ENCODE measurements at places on chromosomes 11 and 22.

DNA sequence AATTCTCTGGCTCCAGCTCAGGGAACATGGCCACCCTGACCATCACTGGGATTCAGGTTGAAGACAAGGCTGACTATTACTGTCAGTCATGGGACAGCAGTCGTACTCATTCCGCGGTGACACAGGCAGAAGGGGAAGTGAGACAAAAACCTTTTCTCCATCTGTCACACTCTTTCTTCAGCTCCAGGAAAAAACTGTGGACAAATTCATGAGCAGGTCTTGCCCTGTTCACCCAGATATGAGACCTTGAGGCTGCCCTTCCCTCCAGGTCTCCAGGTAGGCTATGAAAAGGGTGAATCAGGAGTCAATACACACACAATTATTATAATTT, 39.4 kb upstream of the GGTLC2 start:
- DNase-seq = no peak

DNA sequence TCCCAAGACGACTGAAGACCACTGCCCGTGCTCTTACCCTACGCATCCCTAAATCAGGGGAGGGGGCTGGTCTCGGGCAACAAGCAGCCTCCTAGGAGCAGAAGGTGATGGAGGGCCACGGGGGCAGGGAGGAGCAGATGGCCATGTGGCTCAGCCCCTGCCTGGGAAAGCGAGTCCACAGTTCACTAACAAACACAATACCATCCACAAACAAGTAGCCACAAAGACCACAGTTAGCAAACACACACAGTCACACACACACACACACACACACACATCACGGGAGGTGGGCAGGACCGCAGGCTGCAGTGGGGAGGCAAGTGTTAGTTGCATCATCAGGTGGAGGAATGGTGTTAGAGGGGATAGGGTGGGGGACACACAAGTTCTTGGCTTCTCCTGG, 13.2 kb upstream of the FXYD2 start:
- DNase-seq = no peak

- DNase-seq = peak; percentile 9
These were observed 131.4 kb upstream of the UBASH3B start for GRCh38 chr11:122523846-122524805.

GRCh38 chr11:71263386-71263785, 11.0 kb upstream of the SHANK2 start:
- DNase-seq = no peak

- DNase-seq = peak; percentile 7
These were observed 260.0 kb upstream of the POU2AF2 start for GRCh38 chr11:110985547-110985946.

DNA sequence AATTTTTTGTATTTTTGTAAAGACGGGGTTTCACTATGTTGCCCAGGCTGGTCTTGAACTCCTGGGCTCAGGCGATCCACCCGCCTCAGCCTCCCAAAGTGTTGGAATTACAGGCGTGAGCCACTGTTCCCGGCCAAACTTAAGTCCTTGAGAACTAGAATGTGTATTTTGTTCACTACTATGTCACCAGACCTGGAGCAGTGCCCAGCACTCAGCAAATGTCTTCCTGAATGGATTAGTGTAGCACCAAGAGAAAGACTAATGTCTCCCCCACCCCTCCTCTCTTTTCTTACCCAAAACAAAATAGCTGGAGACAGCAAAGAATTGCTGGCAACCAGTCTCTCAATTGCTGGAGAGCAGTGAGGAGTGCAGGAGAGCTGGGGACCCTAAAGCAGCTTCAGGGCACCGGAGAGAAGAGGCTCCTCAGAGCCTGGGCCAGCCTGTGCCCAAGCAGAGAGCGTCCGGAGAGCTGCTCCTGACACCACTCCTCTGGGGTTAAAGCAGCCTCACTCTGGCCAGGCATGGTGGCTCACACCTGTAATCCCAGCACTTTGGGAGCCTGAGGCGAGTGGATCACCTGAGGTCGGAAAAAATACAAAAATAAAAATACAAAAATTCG, 14.9 kb downstream of the SLC25A18 start:
- peak; percentile 63 for DNase-seq

- DNase-seq = no peak
These were observed 13.9 kb downstream of the MGAT3 start for GRCh38 chr22:39470451-39471291.

DNA sequence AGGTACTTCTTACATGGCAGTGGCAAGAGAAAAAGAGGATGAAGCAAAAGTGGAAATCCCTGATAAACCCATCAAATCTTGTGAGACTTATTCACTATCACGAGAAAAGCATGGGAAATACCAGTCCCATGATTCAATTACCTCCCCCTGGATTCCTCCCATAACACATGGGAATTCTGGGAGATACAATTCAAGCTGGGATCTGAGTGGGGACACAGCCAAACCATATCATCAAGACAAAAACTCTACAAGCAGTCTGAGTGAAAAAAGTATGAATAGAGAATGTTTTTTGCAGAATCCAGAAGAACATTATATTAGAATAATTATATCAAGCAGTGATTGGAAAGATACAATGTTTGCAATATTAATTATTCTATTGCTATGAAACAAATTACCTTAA, 893.7 kb downstream of the FAM181B start:
- no peak for DNase-seq

GRCh38 chr11:91850021-91850420, 374.6 kb upstream of the FAT3 start:
- DNase-seq = no peak

DNA sequence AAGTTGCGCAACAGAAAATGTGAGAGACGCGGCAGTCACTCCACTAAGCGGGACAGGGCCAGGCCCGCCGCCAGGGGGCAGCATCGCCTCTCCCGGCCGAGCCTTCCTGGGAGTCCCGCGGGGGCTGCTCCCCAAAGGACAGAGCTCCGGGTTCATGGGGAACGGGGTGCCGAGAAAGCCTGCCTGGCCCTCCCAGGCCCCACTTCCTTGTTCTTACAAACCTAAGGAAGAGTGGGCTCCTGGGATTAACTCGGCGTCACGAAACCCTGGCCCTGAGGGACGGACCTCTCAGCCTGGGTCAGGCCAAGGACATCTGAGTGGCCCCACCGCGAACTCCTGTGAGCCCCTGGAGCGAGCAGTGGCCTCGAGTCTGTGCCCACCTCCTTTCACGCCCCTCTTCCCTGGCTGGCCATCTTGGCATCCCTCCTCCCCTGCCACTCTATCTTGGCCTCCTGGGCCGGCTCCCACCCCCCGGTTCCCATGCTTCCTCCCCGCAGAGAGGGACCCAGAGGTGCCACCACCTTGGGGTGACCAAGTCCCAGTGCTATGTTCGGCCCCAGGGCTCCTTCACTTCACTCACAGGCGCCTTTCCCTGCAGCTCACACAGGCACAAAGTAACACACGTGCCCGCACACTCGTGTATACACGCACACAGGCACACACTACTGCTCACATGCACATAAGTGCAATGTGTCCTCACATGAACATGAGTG, 99.9 kb upstream of the FGF3 start:
- DNase-seq = peak; percentile 67

- DNase-seq = no peak
These were observed 472.3 kb downstream of the MN1 start for GRCh38 chr22:27329131-27329850.

DNA sequence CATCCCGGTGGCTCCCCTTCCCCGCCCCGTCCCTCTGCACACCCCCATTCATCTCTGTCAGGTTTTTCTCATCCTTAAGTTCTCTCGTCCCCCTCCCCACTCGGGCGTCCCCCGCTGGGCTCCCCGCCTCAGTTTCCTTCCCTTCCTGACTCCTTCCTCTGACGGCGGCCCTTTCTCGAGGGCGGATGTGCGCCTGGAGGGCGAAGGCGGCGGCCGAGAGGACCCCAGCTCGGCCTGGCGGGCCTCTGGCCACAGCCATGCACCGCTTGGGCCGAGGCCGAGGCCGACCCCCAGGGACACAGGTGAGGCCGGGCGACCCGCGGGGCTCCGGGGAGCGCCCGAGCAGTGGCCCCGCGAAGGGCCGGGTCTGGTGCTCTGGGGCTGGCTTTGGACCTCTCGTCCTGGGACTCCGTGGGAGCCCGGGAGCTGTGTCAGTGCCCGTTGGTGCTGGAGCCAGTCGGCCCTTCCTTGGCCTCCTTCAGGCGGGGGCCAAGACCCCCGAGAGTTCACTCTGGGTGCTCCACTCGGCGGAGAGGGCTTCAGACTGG, 2.9 kb downstream of the PHLDB1 start:
- DNase-seq = no peak

DNA sequence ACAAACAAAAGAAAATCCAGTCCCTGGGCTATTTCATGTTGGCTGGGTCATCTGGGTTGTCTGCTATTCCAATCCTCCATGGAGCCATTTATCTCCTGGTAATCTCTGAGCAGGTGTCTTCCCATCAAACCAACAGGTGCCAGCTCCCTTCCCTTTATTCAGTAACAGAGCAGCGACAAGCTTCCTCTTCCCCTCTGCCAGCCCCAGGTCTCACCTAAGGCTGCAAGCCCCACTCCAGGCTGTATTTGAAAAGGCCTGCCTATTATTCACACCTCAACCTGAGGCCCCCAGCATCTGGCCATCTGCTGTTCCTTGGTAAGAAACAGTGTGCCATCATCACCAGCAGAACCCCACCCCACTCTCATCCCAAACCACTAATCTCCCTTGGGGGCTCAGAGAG, 436.2 kb downstream of the BUD13 start:
- peak; percentile 69 for DNase-seq

- peak; percentile 93 for DNase-seq
These were observed at the start of the genes MPST and TST for GRCh38 chr22:37019309-37020191. TSS of gene MPST (plus strand) at chr22:37019742. CDS start at chr22:37019837, 95 bp downstream. TSS of gene TST (minus strand) at chr22:37019447. CDS start at chr22:37018732, 715 bp downstream.

GRCh38 chr11:112590764-112591163, 330.1 kb upstream of the PLET1 start:
- no peak for DNase-seq

GRCh38 chr11:60756307-60757032, at the start of gene MS4A15:
TSS of gene MS4A15 (plus strand) at chr11:60756867. CDS start at chr11:60763734, 6,867 bp downstream.
- DNase-seq = peak; percentile 48

DNA sequence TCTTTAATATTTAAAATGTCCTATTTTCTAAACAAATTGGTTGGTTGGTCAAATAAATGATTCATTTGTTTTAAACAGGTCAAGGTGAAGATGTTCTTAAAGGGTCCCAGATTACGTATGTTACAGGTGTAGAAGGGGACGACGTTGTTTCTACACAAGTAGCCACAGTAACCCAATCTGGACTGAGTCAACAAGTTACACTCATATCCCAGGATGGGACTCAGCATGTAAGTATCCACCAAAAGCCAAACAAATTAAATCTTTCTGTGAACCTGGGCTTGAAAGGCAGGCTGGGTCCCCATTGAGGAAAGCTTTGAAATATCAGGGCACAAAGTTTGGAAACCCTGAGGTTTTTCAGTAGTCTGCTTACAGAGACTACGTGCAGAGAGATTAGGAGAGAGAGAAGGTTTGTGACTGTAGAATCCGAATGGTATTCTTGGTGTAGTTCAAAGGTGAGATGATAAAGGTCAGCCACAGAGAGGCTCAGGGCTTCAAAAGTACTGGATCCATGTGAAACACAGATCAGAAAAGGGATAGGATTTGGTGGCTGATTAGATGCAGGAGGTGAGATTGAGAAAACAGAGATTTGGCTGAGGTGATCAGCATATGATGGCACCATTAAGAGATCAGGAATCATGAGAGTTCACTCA, 51.7 kb downstream of the ZNF143 start:
- DNase-seq = no peak

- DNase-seq = no peak
These were observed 87.1 kb downstream of the ADAMTS15 start for GRCh38 chr11:130535520-130535919.

GRCh38 chr11:83611031-83611430, 324.9 kb upstream of the CCDC90B start:
- no peak for DNase-seq

GRCh38 chr11:62479631-62480201, 60.9 kb downstream of the SCGB1A1 start:
- DNase-seq = no peak

GRCh38 chr22:38239101-38239761, 33.6 kb downstream of the TMEM184B start:
- no peak for DNase-seq

DNA sequence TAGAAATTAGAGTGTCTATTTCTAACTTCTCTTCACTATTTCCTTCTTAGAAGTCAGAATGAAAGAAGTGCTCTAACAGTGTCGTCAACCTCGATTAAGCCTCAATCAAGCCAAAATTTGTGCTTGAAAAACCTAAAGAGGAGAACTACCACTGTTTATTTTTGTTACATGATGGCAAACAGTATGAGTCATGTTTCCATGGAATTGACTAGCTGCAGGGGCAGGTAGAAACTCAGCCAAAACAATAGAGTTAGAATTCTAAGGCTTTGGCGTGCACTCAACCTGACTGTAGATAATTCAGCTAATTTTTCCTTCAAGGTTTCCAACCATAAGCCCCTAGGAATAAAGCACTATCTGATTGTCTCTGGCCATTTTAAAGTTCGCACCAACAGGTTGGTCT, 415.9 kb downstream of the ETS1 start:
- peak; percentile 68 for DNase-seq

DNA sequence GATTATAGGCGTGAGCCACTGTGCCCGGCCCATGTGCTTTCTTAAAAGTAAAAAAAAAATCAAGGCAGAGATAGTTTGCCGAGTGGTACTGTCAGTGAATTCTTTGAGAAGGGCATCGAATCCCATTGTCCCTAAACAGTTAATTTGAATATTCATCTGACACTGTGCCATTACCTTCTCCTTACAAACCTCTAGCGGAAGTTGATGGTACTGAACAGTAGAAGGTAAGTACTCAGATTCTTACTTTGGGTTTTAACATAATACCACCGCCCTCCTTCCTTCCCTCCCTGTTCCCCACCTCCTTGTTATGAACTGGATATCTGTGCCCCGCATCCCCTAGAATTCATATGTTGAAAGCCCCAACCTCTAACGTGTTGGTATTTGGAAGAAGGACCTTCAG, 58.2 kb upstream of the CLMP start:
- no peak for DNase-seq

- no peak for DNase-seq
These were observed 5.1 kb downstream of the ZNF70 start for GRCh38 chr22:23745791-23746190.

GRCh38 chr11:79472819-79473529, 32.1 kb upstream of the TENM4 start:
- DNase-seq = no peak

DNA sequence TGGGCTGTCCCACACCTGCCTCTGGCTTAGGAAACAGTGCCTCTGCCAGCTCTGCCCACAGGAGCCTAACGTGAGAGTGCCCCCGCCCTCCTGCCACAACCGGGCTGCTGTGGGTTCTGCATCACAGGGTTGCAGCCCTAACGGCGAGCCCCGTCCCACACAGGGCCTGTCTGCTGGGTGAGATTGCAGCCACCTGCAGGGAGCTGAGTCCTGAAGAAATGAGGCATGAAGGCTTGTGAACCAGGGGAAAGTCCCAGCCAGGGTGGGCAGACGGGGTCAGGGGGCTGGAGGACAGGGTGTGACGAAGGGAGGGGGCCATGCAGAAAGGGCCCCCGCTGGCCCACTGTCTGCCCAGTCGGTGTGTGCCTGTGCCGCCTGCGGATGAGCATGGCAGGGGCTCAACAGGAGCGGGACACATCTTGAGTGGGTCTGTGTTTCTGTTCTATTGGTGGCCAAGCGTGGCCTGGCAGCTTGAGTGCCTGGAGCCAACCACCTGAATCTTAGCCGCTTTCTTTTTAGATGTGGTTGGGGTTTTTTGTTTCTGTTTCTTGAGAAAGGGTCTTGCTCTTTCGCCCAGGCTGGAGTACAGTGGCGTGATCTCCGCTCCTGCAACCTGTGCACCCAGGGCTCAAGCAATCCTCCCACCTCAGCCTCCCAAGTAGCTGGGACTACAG, 38.9 kb downstream of the CTTN start:
- no peak for DNase-seq

Data from NCI-H69 (cell line).